Activated CD4-positive, alpha-beta T cell treated with anti-CD3 and anti-CD28 coated beads, Interleukin-10, Interleukin-2, amounts not matched to agents 100 ng/mL and 50 ng/mL, durations not matched to agents 16 hours and 8 hours (primary cell): ENCODE measurements at places on chromosomes 4 and X.

- no peak for DNase-seq
These were observed 112.1 kb downstream of the TTC29 start for GRCh38 chr4:146833530-146833929.

GRCh38 chrX:51144828-51145442, 187.7 kb upstream of the NUDT10 start:
- peak; percentile 66 for DNase-seq

- no peak for DNase-seq
These were observed 35.6 kb downstream of the RAB40A start for GRCh38 chrX:103483720-103484119.

DNA sequence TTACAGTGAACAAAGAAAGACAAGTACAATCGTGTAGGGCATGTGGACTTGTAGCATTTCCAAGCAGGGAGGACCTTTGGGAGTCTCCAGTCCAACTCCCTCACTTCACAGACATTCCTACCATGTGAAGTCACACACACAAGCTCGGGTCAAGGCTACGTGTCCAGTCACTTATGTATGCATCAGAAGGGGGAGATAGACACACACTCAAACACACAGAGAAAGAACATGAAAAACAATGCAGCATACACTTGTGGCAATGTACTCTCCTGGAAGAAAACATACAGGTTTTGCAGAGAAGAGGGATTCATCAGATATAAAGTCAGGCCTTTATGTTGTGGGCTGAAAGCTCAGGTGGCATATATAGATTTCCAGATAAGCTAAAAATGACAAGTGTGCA, 136.1 kb upstream of the MID1 start:
- DNase-seq = no peak

DNA sequence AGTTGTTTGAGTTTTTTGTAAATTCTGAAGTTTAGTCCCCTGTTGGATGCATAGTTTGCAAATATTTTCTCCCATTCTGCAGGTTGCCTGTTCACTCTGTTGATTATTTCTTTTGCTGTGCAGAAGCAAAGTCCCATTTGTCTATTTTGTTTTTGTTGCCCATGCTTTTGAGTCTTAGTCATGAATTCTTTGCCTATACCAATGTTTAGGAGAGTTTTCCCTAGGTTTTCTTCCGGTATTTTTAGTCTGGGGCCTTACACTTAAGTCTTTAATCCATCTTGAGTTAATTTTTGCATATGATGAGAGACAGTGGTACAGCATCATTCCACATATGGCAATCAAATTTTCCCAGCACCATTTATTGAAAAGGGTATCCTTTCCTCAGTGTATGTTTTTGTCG, 405.8 kb upstream of the RPS6KA3 start:
- DNase-seq = no peak

DNA sequence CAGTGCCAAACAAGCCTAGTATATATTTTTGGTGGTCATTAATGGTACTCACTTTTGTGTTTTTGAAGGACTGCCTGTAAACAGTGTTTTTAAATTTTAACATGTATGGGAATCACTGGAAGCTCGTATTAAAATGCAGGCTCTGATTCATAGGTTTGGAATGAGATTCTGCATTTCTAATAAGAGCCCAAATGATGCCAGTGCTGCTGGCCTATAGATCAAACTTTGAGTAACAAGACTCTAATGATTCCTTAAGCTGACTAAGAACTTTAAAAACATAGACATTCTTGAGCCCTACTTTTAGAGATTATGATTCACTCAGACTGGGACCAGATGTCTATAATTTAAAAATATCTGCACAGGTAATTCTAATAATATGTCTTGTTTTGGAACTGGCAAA, 823.2 kb upstream of the LCORL start:
- no peak for DNase-seq

DNA sequence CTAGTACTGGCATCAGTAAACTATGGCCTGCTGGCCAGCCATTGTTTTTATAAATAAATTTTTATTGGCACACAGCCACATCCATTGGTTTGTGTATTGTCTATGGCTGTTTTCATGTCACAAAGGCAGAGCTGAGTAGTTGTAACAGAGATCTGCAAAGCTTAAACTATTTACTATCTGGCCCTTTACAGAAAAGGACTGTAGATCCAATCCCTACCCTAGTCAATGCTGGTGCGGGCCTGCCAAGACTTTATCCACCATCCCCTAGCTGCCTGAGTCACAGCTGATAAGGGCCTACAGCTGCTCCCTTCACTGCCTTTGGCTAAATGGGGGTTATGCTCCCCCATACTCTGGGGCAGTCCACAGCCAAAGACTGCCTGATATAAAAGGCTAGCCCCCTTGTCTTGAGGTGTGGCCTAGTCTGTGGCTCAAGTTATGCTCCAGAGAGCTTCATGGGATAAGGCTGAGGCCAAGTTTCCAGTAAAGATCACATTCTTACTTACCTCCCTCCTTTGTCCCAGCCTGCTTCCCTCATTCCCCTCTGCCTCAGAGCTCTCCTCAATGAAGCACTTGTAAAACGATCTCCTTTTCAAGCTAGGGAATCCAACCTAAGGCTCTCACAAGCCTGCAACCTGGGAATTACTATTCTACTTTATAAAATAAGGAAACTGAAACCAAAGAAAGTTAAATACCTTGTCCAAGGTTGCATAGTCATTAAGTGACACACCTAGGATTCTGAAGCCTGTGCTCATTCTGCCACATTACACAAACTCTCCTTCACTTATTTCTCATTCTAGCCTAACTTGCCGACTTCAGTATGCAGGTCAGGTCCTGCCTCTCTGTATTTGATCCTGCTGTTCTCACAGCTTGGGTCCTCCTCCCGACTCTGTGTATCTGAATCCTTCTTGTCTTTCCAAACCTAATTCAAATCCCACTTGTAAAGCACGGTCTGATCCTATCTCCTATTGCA, 20.7 kb downstream of the ACE2 start:
- DNase-seq = no peak

DNA sequence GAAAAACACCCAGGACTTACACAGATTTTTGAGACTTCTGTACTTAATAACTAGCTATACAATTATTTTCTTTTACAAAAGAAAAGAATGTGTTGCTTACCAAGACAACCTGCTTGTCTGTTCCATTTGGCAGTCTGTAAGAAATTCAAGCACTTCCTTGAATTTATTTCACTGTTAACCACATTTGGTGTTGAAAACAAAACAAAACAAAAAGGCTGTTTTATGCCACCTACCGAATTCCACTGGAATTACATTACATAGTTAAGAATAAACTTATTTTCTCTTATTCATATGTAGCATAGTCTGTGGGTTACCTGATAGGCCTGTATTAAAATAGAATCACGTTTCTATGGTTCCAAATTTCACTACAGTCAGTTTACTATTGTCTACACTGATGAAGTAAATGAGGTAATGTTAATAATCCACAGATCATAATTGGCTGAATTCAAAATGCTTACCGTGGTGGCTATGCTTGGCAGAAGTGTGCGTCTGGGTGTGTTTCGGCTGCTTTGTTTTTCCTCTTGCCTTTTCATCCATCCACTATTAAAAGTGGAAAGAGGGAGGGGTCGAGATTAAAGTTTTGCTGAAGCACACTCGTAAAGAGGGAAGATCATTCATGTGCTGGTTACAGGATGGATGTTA, at the start of gene TLR1:
TSS of gene TLR1 (minus strand) at position 138 of the 642 bp plus-strand sequence. CDS start 5,960 bp downstream, outside the sequence.
- peak; percentile 71 for DNase-seq

DNA sequence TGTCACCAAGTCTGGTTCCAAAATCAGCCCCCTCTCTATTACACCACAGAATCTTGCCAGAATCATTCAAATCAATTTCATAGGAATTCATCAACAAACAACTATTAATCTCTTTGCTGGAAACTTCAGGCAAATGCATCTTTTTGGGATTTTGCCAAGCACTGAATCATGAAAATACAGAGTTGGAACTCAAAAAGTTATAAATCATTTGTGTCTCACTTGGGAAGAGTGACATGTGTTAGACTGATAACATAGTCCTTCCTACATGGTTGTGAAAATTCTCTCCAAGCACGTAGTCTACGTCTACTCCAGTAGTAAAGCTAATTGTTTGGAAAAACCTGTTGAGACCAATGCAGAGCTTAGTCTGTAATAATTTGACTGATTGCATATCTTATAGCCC, 19.0 kb downstream of the CXCL8 start:
- DNase-seq = no peak

- DNase-seq = peak; percentile 17
These were observed 109.0 kb upstream of the ACSL4 start for GRCh38 chrX:109841869-109842579.

DNA sequence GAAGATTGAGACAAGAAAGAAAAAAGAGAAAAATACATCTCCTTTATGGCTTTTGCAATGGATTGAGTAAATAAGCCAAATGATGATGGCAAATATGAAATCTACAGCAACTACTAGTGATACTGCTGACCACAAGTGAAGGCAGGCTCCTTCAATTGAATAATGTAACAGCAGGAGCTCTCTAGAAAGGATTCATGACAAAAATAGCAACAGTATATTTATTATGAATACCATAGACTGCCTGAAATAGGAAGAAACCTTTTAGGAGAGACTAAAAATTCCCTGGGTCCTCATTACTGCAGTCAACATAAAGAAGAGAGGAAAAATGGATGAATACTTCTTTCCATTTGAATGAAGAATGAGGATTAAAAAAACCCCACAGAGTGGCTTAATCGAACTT, 306.8 kb upstream of the ANXA10 start:
- DNase-seq = no peak

- no peak for DNase-seq
These were observed 28.9 kb downstream of the PDLIM3 start for GRCh38 chr4:185506422-185506821.

DNA sequence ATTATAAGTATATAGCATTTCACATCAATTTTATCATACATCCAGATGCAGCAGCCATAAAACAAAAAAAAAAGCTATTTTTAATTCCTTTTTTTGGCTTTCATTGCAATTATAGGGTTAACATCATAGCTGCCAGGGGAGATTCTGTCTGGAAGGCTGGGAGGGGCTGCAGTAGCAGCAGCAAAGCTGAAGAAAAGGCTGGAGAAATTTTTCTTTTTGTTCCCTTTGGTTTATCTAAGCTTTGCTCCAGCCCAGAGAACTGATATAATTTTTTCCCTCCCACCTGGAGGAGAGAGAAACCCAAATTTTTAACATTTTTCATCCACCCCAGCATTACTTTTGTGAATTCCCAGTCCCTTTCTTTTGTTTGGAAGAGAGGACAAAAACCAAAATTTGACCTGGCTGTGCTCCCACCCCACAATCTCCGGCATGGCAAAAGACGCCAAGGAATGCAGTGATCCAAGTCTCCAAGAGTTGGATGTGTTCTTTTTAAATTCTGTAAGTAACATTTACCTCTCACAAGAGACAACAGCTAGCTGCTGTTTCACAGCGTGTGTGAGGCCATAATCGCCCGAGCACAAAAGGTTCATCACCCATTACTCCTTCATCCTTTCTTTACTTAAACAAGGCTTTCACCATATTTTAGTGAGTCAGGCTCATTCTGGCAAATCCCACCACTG, 25.1 kb upstream of the FAM156A start:
- no peak for DNase-seq

DNA sequence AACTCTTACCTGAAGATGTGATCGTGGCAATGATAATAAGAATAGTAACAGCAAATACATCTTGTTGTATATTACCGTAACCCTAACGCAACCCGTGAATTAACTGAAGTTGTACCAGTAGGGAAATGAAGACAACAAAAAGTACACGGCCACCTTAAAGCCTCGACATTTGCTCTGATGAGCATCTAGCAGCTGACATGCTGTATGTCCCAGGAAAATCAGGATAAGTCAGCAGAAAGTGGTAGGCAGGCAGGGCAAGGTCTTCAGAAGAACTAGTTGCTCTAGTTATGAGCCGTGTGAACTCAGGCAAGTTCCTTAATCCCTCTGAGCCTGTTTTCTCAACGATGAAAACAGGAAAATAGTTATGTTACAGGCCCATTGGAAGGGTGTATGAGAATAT, 7.7 kb upstream of the ASB5 start:
- DNase-seq = no peak

GRCh38 chr4:67616478-67616877, 58.0 kb downstream of the STAP1 start:
- DNase-seq = no peak

GRCh38 chr4:1288786-1289185, 905 bp upstream of the MAEA start:
- DNase-seq = no peak

DNA sequence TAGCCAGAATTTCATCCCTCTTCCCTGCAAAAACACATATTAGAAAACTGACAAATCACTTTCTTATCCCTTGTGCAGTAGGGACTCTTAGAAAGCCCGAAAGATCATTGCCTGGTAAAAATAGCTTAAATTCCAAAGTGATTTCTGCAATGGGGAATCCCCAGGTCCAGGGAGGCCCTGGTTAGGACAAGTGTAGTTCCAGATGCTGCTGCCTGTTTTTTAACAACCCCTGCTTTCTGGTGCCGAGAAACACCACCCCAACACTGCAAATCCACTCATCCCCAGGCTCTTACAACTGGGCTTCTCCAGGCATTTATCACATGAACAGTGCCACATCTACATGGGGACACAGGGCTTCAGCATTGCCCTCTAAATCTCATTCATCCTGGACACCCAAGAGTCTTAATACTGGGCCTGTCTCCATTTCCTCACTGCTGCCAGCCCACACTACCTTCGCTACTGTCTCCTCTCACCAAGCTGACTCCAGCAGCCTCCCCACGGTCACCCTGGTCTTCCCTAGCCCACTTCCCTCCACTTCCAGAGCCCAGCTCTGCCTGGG, 112.2 kb upstream of the PSAPL1 start:
- no peak for DNase-seq

- no peak for DNase-seq
These were observed 201.4 kb downstream of the MAGEB17 start for GRCh38 chrX:16368696-16369095.

- no peak for DNase-seq
These were observed 111.9 kb upstream of the PCDH18 start for GRCh38 chr4:137644201-137644600.

DNA sequence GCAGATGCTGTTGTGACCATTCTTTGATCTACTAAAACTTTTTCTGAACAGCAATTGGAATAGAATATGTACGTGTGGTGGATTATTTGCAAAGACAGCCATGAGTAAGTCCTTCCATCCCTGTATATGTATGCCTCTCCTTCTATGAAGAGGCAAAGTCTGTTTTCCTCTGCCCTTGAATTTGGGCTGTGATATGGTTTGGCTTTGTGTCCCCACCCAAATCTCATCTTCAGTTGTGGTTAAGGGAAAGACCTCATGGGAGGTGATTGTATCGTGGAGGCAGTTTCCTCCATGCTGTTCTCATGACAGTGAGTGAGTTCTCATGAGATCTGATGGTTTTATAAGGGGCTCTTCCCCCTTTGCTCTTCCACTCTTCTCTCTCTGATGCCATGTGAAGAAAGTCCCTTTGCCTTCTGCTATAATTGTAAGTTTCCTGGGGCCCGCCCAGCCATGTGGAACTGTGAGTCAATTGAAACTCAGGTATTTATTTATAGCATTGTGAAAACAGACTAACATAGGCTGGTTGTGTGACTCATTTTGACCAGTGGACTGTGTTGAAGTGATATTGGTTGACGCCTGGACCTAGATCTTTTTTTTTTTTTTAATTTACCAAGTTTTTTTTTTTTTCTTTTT, 108.3 kb upstream of the CAMK2D start:
- peak; percentile 42 for DNase-seq

DNA sequence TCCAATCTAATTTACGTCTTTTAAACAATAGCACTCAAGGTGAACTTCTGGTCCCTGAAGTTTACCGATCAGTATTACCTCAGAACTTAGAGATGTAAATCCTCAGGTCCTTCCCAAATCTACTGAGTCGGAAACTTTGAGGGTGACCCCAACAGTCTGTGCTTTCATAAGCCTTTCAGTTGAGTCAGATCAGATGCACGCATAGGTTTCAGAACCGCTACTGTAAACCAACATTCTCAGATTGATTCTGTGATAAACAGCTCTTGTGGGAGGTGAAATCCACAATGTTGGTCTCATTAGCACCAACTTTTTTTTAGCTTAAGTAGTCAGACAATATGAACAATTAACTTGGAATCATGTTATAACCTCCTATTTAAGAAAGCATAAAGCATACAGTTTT, 86.0 kb downstream of the WWC2 start:
- DNase-seq = peak; percentile 82
